Inflammatory macrophage treated with lipopolysaccharide for 1 hour (primary cell): ENCODE measurements at places on chromosomes 4 and X.

DNA sequence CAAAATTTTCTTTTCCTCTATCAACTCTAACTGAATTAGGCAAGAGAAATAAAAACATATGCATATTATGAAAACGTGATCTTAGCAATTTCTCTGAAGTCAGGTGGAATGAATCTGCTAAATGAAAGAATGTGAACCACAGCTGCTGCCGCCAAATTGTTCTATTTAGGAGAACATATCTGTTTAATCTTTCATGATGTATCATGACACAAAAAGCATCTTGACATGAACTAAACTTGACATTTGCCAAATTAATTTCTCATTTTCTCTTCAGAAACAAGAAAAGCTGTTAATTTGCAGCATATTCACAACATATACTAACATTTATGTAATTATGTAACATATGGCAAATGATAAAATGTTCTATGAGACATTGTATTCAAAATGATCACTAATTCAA is 1237.9 kb downstream of the TECRL start:
- no peak for DNase-seq

DNA sequence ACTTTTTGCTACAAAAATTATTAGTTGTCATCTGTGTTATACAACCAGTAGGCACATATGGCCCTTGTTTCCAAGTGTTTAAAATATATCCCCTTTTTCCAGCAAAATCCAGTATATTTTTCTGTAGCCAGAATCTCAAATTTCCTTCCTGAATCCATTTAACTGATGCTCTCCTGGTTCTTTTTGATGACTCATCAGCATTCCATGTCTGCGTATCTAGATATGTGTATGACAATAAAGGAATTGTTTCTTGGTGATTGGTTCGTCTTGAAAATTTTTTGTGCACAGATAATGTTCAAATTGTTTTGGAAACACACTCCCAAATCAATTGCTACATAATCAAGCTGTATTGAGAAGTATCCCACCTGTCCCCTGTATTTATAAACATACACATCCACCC is 98.3 kb downstream of the ITM2A start:
- no peak for DNase-seq

GRCh38 chr4:123666486-123666885 is 269.9 kb downstream of the SPRY1 start:
- DNase-seq = no peak

DNA sequence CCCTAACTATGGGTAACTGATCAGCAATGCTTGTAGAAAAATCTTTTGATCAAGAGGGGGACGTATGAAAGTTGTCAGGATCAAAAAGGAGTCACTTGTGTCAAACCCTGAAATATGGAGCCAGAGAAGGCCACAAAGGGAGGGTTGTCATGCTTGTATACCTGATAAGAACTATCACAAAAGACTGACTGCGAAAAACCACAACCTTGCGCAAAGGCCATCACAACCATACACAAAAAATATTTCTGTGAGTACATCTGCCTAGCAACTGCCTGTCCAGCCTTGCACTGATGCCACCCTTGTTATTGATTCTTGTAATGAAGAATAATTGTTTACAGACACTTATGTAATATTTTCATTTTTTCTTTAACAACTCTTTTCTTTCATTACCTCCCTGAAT is 22.8 kb upstream of the EIF4E start:
- DNase-seq = no peak

DNA sequence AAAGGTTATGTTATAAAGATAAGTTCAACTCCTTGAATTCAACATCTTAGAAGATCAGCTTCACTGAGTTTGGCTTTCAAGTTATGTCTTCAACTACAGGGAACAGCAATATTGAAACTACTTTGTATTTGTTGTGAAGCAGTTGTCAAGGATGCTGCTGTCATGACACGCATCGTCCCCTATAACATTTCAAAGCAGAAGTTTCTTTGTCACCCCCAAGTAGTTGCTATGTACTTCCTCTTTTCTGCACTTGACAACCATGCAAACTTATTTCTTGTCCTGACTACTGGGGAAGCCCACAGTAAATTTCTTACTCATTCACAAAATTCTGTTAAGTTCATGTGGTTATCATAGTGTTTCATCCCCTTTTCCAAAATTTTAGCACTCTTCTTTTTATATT is 14.3 kb downstream of the ANTXR2 start:
- peak; percentile 85 for DNase-seq

GRCh38 chrX:15150586-15150985 is 119.3 kb downstream of the ASB9 start:
- peak; percentile 33 for DNase-seq
